Stimulated activated CD4-positive, alpha-beta T cell treated with anti-CD3 and anti-CD28 coated beads, Interleukin-4, amount 100 ng/mL, for 48 hours (primary cell): ENCODE measurements at places on chromosomes 1 and 21.
A peak's percentile ranks its signal among the peaks of the same experiment; 100 is the strongest.

DNA sequence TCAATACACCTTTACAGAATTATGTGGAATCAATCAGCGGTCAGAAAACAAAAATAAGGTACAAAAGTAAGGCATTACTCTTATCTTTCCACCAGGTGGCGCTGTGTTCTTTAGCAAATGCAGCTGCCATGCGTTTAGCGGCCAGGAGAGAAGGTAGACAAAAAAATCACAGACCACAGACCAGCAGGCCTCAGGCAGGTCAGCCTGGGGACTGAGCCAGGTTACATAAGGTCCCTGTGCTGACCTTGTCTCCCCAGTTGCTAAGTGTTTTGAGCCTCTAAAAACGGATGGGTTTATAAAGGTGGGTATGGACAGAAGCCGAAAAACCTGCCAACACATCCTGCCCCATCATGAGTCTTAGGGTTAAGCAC, 2.8 kb downstream of the RGS16 start:
- DNase-seq = no peak

- DNase-seq = no peak
Measured at GRCh38 chr1:203666609-203667008, 40.0 kb downstream of the ATP2B4 start.

DNA sequence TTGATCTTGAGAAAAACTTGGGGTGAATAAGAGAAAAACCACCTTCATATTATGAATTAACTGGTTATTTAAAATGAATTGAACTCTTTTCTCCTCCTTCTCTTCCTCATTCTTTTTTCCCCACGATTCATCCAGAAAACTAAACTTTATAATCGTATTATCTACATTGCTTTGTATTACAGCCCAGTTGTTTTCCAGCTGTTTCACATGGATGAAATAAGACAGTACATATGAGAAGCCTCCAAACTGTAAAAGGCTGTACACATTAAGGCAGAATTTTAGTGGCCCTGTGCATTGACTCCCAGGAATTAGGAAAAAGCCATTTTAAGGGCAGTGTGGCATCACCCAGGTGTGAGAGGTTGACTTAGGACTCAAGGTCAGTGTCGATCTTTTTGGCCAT, 80.3 kb upstream of the PGBD5 start:
- DNase-seq = no peak

GRCh38 chr1:29679828-29680558, 443.7 kb downstream of the PTPRU start:
- no peak for DNase-seq

GRCh38 chr1:71577451-71578131, 496.8 kb upstream of the ZRANB2 start:
- no peak for DNase-seq

GRCh38 chr1:119141020-119141424, 569 bp upstream of the WARS2 start:
- peak; percentile 50 for DNase-seq

- no peak for DNase-seq
Measured at GRCh38 chr1:115191691-115192090, 102.4 kb upstream of the TSPAN2 start.

- no peak for DNase-seq
Measured at GRCh38 chr1:164922585-164922984, 363.6 kb downstream of the PBX1 start.

DNA sequence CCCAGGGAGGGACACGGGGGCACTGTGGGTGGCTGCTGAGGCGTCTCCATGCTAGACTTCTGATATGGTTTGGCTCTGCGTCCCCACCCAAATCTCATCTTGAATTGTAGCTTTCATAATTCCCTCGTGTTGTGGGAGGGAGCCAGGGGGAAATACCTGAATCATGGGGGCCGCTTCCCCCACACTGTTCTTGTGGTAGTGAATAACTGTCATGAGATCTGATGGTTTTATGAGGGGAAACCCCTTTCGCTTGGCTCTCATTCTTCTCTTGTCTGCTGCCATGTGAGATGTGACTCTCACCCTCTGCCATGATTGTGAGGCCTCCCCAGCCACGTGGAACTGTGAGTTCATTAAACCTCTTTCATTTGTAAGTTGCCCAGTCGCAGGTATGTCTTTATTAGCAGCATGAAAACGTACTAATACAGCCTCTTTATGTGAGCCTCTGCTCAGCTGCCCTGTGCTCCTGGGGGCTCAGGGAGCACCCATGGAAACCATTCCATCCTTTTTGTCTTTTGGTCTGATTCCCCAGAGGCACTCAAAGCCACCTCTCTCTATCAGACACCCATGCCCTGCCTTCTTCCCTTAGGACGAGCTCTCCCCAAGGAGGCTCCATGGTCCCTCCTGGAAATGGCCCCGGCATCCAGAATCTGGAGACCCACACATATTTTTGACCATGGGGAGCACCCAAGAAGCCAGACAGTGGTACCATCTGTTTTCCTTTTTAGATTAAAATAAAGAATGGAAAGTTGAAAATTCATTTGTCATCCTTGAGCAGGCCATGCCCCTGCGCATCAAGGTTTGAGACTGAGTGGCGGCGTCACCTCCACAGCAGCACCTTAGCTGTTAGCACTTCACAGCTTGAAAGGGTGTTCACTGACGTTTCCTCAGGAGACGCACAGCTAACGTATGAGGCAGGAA, 65.9 kb upstream of the FAM20B start:
- no peak for DNase-seq

- DNase-seq = no peak
Measured at GRCh38 chr1:229536982-229537381, 21.5 kb downstream of the ABCB10 start.

GRCh38 chr1:161121834-161122233, 3.9 kb downstream of the NIT1 start:
- DNase-seq = no peak

GRCh38 chr1:175521249-175522040, 221.9 kb downstream of the TNR start:
- no peak for DNase-seq

DNA sequence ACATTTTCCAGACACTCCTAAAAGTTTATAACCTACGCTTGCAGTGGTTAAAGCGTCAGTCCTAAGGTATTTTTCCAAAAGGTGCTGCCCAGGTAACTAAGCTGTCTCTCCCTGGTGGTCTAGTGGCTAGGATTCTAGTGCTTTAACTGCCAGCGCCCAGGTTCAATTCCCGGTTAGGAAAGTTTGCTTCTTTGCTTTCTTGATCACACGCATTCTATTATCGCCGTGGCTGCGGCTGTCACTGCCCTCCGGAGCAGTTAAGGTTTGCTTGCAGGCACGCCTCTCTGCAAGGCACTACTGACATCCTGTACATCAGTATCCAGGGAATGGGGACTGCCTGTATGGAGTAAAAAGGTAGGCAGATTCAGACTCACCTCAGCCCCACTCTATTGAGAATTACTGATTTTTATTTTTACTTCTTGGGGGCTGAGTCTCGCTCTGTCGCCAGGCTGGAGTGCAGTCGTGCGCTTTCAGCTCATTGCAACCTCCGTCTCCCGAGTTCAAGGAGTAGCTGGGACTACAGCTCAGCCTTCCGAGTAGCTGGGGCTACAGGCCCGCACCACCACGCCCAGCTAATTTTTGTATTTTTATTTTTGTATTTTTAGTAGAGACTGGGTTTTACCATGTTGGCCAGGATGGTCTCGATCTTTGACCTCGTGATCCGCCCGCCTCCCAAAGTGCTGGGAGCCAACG, 53.2 kb upstream of the CFAP126 start:
- no peak for DNase-seq

- no peak for DNase-seq
Measured at GRCh38 chr21:18832950-18833349, 429.4 kb upstream of the TMPRSS15 start.

DNA sequence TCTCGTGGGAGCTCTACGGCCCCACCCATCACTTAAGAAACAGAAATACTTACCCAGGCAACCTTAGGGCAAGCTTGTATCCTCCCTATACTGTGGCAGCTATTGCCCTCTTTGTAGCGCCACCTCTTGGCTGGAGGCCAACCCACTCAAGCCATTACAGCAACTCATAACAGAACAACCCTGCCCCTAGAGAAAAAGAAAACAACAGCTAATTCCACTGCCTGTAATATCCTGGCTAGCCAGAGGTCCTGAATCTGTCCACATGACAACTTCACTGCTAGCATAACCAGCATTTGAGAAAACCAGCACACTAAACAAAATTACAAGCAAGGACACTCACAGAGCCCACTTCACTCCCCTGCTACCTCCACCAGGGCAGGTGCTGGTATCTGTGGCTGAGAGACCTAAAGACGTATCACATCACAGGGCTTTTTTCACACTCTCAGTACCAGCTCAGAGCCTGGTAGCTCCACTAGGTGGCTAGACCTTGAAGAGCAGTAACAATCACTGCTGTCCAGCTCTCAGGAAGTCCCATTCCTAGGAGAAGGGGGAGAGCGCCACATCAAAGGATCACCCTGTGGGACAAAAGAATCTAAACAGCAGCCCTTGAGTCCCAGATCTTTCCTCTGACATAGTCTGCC, 14.5 kb upstream of the MX1 start:
- DNase-seq = no peak

DNA sequence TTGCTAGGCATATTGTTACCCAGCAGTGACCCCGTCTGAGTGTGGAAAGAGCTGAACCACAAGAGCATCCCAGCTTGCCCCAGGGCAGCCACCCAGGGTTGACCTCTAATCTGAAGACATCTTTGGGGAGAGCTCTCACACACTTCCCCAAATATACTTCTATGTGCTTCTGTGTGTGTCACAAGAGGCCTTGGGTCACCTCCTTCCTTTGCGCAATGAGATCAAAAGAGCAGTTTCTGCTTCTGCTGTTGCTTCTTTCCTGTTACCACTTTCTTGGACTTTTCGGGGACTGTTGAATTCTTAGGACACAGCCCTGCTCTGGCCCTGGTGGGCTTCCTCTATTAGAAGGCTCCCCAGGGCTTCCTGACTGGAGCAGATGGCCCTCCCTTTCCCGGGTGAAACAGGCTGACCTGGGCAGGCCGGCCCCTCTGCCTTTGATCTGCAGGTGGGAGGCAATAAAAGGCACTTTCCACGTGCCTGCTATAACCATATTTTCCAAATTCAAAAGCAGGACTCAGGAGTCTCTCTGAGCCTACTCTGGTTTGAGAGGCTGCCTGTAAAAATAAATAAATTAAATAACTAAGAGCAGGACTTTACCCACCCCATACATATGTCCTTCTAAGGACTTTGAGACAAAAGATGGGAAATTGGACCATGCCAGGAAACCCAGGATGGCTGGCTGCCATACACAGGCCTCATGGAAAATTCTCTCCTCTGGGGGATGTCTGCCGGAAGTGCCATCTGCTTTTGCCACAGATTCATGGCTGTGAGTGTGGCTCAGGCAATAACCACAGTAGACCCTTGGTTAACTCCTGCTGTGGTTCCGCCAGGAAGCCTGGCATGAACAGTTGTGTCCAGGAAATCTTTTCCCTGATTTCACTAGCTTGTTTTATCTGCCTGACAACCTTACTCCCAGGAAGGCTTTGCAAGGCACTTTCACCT, 28.3 kb upstream of the RCSD1 start:
- no peak for DNase-seq

DNA sequence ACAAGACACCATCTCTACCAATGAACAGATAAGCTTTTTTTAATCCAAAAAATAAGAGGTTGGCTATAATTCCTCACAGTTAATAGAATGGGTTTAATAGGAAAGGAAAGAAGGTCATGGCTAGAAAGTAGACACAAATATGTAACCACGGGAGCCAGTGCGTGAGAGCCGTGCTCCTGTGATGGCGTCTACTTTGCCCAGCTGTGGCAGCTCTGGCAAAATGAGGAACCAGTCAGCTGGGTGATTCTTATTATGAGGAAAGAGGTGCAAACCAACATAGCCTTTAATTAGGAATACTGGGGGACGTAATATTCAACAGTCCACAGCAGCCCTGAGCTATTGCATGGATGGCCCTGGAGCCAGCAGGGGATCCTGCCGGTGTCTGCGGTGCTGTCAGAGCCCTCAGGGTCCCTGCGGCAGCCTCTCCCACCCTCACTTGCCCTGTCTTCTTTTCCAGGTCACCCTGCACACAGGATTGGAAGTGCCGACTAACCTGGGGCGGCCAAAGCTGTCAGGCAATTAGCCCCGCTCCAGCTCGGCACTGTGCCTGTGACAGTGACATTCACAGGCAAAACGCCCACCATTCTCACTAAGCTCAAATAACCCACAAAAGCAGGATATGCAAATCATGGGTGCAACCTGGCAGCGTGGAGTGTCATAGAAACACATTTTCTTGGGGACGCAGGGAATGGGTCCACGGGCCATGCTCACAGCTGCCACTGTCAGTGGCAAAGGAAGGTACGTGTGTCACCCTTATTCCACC, 25.9 kb upstream of the GNPAT start:
- DNase-seq = no peak

GRCh38 chr1:23790696-23791515, at the start of gene LYPLA2:
Gene LYPLA2, plus strand, starts transcription at chr1:23791145. Its CDS starts 1,538 bp downstream, at chr1:23792683.
- DNase-seq = peak; percentile 88

GRCh38 chr1:245876586-245876985, 630.5 kb downstream of the SMYD3 start:
- no peak for DNase-seq

- DNase-seq = no peak
Measured at GRCh38 chr1:207035877-207036551, 3.5 kb upstream of the C1orf116 start.

DNA sequence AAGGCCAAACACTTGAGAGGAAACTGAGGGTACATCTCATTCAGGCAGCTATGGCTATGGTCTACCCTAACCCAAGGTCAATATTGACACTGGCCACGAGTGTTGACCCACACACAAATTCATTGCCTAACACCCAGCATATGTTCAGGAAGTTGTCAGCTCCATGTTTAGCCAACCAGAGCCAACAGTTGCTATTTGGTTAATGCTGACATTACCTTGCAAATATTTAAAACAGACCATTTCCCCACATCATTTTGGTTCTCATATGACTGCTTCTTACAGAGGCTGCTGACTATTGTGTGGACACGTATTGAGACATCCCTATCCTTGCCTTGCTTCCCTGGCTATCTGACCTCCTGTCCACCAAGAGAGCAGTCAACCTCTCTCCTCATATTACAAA, 97.3 kb downstream of the LMX1A start:
- DNase-seq = no peak

DNA sequence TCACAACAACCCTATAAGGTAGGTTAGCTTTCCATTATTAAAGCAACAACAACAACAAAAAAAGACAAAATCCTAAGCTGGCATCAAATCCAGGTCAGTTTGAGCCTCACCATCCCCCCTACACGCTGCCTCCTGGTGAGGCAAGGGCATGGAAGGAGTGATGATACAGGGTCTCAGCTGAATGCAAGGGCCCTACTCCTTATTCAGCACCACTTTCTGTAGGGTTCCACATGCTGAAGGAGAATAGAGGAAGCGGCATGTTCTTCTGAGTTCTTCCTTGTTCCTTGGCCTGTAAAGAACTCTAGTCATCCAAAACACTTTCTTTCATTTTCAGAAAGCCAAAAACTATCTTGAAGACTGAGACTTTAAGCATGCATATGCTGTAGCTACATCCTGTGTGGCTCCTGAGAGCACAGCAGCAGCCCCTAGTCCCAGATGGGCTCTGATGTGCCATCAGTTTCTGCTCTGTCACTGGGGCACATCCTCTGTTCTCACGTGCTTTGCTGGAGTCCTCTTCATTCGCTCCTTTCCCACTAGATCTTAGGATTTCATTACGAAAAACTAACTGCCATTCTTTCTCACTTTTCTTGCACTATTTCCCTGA, 6.2 kb downstream of the ILDR2 start:
- DNase-seq = no peak

- DNase-seq = no peak
Measured at GRCh38 chr1:115679141-115679611, 37.4 kb downstream of the VANGL1 start.

- DNase-seq = no peak
Measured at GRCh38 chr21:33238565-33239255, 9.0 kb downstream of the IFNAR2 start.

GRCh38 chr1:232921381-232921780, 29.0 kb upstream of the NTPCR start:
- DNase-seq = no peak

- no peak for DNase-seq
Measured at GRCh38 chr21:42220138-42220701, 1.3 kb downstream of the ABCG1 start.
